GM12878 (cell line): ENCODE measurements at places on chromosomes 5 and 9.

DNA sequence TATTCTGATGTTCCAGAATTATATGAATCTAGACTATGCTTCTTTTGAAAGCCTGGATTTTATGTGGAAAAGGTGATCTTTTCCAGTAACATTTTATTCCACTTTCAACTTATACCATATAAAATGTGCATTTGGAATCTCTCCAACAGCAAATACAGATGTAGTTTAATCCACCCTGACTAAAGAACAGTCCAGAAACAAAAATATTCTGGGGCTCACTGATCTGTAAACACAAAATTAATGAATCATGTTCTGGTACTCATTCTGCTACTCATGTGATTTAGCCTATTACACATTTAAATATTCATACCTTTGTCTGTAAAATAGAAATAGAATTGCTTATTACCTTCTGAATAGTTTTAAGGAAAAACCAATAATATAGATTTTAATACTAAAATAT, 125.8 kb downstream of the ARRDC3 start:
- DNase-seq, result no peak
- no peaks in the 10 kb centered on the region for H3K36me3 ChIP-seq
- no peaks in the 10 kb centered on the region for H3K27me3 ChIP-seq
- H3K27ac ChIP-seq, result no peak overlapping the region
- H3K4me3 ChIP-seq, result no peak overlapping the region

DNA sequence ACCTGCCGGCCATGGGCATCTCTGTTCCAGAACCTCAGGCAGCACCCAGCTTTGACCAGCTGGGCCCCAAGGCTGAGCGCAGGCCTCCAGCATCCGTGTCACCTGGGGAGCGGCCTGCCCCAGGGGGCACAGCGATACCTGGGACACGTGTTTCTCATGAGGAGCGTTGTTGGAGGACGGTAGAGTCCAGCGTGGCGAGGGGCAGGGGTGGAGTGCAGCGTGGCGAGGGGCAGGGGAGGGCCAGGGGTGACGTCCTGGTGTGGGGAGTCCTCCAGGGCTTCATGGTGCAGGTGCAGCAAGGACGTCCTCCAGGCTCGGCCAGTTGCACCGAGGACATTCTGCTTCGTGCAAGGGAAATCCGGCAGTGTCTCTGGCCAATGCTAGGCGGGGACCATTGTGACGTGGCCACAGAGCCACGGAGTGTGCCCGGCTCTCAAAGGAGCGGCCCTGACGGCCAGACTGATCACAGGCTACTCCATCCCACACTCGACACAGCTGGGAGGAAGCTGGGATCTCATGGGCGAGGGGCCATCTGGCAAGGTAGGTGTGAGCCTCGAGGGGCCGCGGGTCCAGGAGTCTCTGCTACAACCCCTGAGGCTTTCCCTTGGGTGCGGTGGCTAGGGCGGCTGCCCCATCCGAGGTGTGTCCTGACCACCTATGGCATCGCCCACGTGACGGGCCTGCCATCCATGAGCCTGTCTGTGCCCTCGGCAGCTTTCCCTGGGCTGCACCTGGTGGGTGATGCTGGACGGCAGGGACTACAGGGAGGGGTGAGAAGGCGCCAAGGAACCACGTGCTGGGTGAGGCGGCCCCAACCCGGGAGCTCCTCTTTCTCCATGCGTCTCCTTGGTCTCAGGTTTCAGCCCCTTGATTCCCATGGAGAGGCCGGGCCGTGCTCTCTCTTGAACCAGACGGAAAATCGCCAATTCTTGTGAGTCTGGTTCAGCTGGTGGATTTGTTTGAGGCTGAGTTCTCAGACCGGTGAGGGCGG, 33.8 kb downstream of the SLC9A3 start:
- H3K36me3 ChIP-seq, result no peaks in the 10 kb centered on the region
- H3K27ac ChIP-seq, result no peak overlapping the region
- DNase-seq, result no peak
- H3K4me1 ChIP-seq, result no peaks in the 10 kb centered on the region
- no peak overlapping the region for H3K4me3 ChIP-seq

DNA sequence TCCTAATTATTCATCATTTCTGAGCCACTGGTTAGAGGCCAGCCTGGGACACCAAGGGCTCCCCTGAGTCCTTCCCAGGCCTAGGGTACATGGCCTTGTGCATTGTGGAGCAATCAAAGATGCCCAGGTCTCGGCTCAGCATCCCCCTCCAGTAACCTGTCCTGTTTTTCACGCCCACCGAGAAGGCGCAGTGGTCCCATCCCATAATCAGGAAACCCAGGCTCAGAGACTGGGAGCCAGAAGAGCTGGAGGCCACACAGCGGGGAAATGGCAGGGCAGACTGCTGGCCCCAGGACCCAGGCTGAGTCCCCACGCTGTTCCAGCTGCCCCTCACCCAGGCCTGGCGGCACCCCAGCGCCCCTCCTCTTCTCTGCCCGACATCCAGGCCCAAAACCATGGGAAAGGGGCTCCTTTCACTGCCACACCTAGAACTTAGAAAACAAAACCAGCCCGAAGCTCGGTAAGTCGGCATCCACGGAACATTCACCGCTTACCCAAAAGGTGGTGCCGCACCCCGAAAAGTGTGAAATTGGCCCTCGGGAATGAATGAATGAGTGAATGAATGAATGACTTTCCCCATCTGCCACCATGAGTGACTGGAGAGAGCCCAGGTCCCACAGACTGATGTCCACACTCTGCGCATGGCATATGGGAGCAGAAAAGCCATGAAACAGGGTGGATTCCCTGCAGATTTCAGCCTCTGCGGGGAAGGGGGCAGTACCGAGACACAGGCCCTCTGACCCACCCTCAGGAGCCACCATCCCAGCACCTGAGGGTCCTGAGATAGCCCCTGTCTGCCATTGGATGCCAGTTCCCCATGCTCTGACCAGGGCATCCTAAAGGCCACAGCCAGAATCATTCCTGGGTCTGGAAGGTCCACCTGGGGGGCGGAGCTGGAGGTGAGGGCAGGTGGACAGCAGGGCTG, 132.5 kb downstream of the OLFM1 start:
- no peaks in the 10 kb centered on the region; the same call in 1 of the 2 replicates for H3K4me1 ChIP-seq
- H3K27me3 ChIP-seq, result no peaks in the 10 kb centered on the region
- H3K27ac ChIP-seq, result no peak overlapping the region
- no peak overlapping the region for H3K4me3 ChIP-seq

DNA sequence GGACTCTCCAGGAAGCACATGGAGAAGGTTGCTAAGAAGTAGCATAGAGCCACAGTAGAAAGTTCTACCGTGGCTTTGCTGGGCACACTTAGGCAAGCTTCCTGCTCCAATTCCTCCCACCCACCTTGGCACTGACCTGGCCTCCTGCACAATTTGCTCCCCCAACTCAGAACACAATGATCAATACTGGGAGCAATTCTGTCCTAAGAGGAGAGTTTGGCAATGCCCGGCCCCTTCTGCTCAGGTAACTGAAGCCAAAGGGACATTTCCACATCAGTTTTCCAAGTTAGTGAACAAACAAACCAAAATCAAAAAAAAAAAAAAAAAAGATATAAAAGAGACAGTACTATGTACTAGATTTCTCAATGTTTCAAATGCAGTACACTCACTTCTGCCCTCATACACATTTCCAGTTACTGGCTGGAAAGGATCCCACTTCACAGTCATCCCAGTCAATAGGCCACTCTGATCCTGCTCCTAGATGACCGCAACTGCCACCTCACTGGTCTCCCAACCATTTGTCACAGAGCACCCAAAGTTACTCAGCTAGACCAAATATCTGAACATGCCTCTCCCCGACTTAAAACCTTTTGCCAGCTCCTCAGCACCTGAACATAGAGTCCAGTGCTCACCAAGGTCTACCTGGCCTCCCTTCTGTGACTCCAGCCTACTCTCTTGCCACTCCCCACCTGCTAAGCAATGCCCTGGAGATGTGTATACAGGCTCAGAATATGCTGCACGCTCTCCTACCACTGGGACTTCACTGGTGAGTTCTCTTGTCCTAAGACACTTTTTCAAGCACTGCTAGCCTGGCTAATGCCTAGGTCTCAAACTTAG, 21.3 kb downstream of the ABCA1 start:
- DNase-seq, result no peak
- H3K27ac ChIP-seq, result no peak overlapping the region
- H3K36me3 ChIP-seq, result no peaks in the 10 kb centered on the region
- H3K4me1 ChIP-seq, result no peaks in the 10 kb centered on the region
- no peak overlapping the region for H3K4me3 ChIP-seq

- no peaks in the 10 kb centered on the region for H3K27me3 ChIP-seq
- H3K27ac ChIP-seq, result peak overlapping the region; percentile 100
- peaks cover 43% of the 10 kb centered on the region for H3K4me1 ChIP-seq
- no peak overlapping the region for H3K4me3 ChIP-seq
- no peaks in the 10 kb centered on the region; the same call in 1 of the 2 replicates for H3K36me3 ChIP-seq
Measured at GRCh38 chr9:129143031-129143927, 32.1 kb downstream of the PTPA start.

DNA sequence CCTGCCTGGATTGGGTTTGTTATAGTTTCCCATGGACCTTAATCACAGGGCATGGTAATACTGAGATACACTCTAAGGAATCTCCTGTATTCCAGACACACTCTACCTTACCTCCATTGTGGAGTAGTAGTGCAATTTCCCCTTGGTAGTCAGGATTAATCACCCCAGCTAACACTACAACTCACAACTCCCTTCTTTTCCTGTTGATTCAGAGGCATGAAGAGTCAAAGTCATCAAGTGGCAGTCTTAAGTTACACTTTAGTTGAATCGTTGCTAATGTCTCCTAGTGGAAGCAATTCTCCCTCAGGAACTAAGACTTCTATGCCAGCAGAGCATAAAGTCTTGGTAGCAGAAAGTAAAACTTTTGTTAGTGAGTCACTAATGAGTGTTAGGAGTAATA, 122.7 kb upstream of the APC start:
- no peak for DNase-seq
- H3K4me1 ChIP-seq, result no peaks in the 10 kb centered on the region
- no peaks in the 10 kb centered on the region for H3K27me3 ChIP-seq
- no peak overlapping the region for H3K4me3 ChIP-seq
- H3K27ac ChIP-seq, result no peak overlapping the region
- H3K36me3 ChIP-seq, result no peaks in the 10 kb centered on the region

DNA sequence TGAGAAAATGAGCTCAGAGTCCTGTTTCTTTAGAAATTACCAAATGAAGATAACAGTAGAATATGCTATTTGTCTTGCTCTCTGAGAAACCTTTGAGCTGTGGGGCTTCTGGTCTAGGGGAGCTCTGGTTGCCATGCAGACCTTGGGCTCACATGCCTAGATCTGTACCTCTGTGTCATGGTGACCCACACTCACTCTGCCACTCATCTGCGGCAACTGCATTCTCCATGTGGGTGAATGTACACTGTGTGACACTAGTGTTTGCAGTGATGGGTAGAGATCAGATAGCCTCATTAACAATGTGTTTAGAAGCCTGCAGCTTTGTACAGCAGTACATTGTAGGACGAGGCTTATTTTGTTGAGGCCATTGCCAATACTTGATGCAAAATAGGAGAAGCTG, 521.2 kb downstream of the CHSY3 start:
- H3K27ac ChIP-seq, result no peak overlapping the region
- no peaks in the 10 kb centered on the region for H3K36me3 ChIP-seq
- H3K4me1 ChIP-seq, result no peaks in the 10 kb centered on the region
- DNase-seq, result no peak

- H3K36me3 ChIP-seq, result no peaks in the 10 kb centered on the region
- no peak overlapping the region for H3K4me3 ChIP-seq
- no peaks in the 10 kb centered on the region for H3K4me1 ChIP-seq
- no peak for DNase-seq
- H3K27ac ChIP-seq, result no peak overlapping the region
- H3K27me3 ChIP-seq, result no peaks in the 10 kb centered on the region
Measured at GRCh38 chr5:145752947-145753346, 82.2 kb downstream of the PRELID2 start.

GRCh38 chr5:116492016-116492623, 82.5 kb downstream of the SEMA6A start:
- H3K36me3 ChIP-seq, result no peaks in the 10 kb centered on the region
- no peak for DNase-seq
- H3K27ac ChIP-seq, result no peak overlapping the region
- no peaks in the 10 kb centered on the region for H3K27me3 ChIP-seq
- no peaks in the 10 kb centered on the region; the same call in 1 of the 2 replicates for H3K4me1 ChIP-seq

- H3K27ac ChIP-seq, result no peak overlapping the region
- H3K27me3 ChIP-seq, result no peaks in the 10 kb centered on the region
- no peaks in the 10 kb centered on the region for H3K36me3 ChIP-seq
- no peaks in the 10 kb centered on the region for H3K4me1 ChIP-seq
- H3K4me3 ChIP-seq, result no peak overlapping the region
- DNase-seq, result no peak
Measured at GRCh38 chr9:79575547-79575946, 3.8 kb downstream of the TLE4 start.

- no peak for DNase-seq
- peaks cover 3% of the 10 kb centered on the region; the same call in 1 of the 2 replicates for H3K4me1 ChIP-seq
- no peaks in the 10 kb centered on the region for H3K27me3 ChIP-seq
- H3K4me3 ChIP-seq, result no peak overlapping the region
Measured at GRCh38 chr5:106677057-106677456, 993.7 kb downstream of the EFNA5 start.
